ENCODE measurements at places on chromosomes 6 and 20. TPM values are rescaled to one million over a fixed set of nuclear protein-coding genes. Genes with fewer than 3 reads are reported as not detected.

Gene KCNQ2
- total RNA-seq, result not detected

Gene RIPPLY2
- total RNA-seq, result not detected

Gene COL12A1
- total RNA-seq, result 1,023 TPM

Gene KCNK5
- under 0.01 TPM for total RNA-seq

Gene LBP
- total RNA-seq, result under 0.01 TPM

Gene CLPSL1
- not detected for total RNA-seq

Gene TAAR2
- not detected for total RNA-seq

Gene SLC16A10
- total RNA-seq, result not detected

Gene IPCEF1
- 0.26 TPM for total RNA-seq

Gene TENT5A
- 24.9 TPM for total RNA-seq

Gene DYNLT2
- 1.0 TPM for total RNA-seq

Gene STX11
- 0.26 TPM for total RNA-seq

Gene CD109
- total RNA-seq, result 12.8 TPM

Gene EYA4
- total RNA-seq, result 23.9 TPM

Gene RTEL1
- 8.5 TPM for total RNA-seq

Gene SASH1
- 38.6 TPM for total RNA-seq

Gene OOEP
- not detected for total RNA-seq

Gene OR2H1
- not detected for total RNA-seq

Gene LTA
- total RNA-seq, result not detected

Gene OVOL2
- not detected for total RNA-seq

Gene MYH7B
- total RNA-seq, result 0.26 TPM

Gene CDH22
- total RNA-seq, result not detected

Gene NINL
- total RNA-seq, result 16.3 TPM

Gene WFDC12
- total RNA-seq, result not detected

Gene EIF2S2
- 140 TPM for total RNA-seq

Gene MAP7
- 1.5 TPM for total RNA-seq

Gene HCRTR2
- not detected for total RNA-seq

Gene ACTR5
- 5.9 TPM for total RNA-seq

Gene SLC26A8
- total RNA-seq, result not detected

Gene TMC2
- total RNA-seq, result under 0.01 TPM

Gene HLA-DOA
- total RNA-seq, result not detected

Gene TNF
- not detected for total RNA-seq

Gene TCP11
- 0.51 TPM for total RNA-seq

Gene MARCKS
- total RNA-seq, result 81.7 TPM

Gene PRSS16
- not detected for total RNA-seq

Gene DEF6
- 0.51 TPM for total RNA-seq

Gene LAMA4
- 494 TPM for total RNA-seq

Gene SLC17A5
- 21.6 TPM for total RNA-seq
